Suppressor macrophage (primary cell): ENCODE measurements at places on chromosomes 2 and 18.

- peak; percentile 84 for DNase-seq
Observed at GRCh38 chr2:207167099-207167923, 1.6 kb upstream of the KLF7 start.

GRCh38 chr18:75141166-75141565 is 67.8 kb downstream of the PTGR3 start:
- DNase-seq: no peak

GRCh38 chr2:235675678-235676535 is 182.1 kb downstream of the AGAP1 start:
- DNase-seq: no peak

DNA sequence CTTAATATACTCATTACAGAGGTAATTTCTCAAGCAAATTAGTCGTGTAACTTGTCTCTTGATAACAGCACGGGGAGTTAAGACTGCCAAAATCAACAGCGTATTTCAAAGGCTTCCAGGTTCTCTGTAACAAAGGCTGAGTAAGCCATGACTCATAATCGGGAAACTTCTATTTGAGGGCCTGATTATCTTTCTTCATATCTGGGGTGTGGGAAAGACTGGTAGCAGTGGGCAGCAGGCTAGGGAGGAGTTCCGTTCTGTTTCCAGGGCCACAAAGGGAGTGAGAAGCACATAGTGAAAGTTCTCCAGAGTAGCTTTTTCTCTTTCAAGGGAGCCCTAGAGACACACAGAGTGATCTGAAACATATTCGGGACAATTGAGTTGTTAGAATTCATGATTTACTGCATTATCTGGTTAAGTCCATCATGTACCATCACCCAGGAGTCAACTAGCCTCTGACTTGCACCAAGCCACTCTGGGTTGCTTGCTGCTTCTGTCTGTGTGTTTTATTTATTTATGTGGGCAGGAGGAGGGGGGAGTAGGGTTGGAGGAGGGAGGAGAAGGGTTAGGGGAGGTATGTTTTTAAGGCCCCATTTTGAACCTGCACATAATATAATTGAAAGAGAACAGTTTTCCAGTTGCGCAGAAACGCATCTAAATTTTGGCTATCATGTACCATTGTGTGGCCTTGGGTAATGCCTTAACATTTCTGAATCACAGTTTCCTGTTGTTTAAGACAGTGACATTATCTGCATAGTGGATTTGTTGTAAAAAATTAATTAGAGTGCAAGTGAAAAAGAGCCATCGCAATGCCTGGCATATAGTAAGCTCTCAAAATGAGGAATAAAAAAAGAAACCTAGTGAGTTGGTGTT is 80.5 kb upstream of the ITPRID2 start:
- DNase-seq: peak; percentile 77

DNA sequence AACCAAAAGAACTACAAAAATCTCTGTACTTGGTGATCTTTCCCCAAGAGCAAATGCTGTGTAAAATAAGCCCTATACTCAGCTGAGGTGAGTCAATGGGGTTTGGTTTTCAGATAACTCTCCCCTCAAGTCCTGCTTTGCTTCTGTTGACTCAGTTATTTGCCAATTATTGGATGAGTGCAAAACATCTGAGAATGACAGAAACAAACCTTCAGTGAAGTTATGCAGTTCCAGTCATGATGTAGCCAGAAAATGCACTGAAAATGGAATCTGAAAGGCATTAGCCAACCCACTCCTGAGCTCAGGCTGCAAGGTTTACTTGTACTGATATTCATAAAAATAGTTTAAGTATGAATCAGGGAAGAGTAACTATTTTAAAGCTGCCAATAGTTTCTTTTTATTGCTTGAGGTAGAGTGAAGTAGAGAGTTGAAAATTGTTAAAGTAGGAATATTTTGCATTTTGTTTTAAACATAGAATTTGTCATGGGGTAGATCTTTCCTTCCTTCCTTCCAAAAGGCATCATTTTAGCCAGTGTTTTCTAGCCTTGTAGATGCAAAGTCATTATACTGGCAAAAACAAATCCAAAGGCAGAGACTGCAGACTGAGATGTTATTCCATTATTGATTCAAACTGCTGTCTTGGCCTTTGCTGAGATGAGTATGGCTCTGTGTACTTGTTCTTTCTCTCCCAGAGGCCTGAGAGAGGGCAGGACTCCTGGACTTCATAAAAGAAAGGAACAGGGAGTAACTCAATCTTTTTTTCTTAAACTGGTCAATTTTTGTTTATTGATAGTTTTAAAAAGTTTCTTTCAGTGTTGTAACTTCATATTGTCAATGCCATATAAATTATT is 215.3 kb downstream of the RND3 start:
- DNase-seq: no peak

DNA sequence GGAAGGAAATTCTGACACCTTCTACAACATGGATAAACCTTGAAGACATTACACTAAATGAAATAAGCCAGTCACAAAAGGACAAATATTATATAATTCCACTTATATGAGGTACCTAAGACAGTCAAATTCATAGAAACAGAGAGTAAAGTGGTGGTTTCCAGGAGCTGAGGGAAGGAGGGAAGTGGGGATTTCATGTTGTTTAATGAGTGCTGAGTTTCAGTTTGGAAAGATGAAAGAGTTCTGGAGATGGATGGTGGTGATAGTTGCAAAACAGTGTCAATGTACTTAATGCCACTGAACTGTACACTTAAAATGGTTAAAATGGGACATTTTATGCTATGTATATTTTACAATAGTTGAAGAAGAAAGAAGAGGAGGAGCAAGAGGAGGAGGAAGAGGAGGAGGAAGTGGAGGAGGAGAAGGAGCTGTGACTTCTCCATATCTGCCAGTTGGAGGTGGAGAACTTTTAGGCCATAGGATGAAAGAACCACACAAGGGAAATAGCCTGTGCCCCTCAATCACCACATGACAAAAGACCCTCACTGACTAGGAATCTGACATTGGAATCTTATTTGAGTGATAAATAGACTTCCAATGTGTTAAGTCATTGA is 55.3 kb upstream of the LGALSL start:
- peak; percentile 40 for DNase-seq

DNA sequence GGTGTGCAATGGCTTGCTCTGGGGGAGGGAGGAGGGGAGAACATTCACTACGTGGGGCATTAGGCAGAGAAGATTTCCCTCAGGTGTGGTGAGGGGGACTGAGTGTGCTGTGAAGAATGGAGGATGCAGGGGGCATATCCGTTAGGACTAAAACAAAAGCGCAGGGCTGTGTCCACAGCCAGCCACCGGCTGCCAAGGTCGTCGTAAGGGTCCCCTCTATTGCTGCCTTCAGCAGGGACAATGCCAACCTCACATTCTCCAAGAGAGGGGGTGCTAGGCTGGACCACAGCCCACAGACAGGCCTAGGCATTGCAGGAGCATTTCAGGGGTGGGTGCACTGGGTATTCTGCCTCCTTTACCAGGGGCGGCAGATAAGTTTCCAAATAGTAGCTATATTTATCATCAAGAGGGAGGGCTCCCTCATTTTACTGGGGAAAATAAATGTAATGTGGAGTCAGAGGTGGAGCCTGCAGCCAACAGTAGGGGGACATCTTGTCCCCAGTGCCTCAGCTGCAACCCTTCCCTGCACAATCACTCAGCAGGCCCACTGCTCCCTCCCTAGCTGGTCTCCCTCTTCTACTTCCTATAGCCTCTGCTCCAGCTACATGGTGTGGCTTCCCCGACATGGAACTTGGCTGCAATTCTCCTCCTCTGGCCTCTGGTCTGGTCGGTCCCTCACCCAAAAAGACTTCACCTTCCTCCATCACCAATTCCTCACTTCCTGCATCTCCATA is 74.9 kb upstream of the OTOF start:
- no peak for DNase-seq

DNA sequence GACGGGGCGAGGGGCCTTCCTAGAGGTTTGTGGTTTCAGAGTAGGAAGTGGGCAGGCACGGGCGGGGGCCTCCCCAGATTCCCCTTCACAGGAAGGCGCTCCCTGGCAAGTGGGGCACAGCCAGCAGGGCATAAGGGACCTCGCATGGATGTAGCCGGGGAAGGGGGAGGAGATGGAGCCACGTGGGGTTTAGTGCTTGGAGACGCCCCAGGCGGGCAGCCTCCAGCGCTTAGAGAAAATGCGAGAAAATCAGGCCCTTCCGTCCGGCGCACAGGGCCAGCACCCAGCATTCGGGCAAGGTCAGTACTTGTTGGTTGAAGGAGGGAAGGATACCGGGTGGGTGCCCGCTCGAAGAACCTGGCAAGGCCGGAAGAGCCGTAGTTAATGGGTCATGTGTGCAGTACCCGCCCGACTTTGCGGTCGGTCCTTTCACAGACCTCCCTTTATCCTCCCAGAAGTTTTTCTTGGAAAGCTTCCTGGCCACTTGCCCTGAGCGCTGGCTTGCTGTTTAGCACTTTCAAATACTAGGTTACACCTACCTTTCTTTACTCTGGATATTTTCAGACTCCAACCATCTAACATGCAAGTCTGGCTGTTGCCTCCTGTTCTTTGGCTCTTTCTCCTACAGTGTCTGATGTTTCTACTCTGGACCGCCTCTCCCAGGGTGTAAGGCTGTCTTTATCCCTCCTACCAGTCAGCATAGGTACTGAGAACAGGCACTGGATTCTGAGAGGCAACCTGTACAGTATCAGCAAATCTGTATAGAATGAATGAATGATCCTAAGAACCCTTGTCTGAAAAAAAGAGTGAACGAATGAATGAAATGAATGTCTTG is 78.1 kb downstream of the CIB4 start:
- DNase-seq: no peak

- no peak for DNase-seq
Observed at GRCh38 chr2:86143926-86144685, 38.1 kb downstream of the PTCD3 start.

DNA sequence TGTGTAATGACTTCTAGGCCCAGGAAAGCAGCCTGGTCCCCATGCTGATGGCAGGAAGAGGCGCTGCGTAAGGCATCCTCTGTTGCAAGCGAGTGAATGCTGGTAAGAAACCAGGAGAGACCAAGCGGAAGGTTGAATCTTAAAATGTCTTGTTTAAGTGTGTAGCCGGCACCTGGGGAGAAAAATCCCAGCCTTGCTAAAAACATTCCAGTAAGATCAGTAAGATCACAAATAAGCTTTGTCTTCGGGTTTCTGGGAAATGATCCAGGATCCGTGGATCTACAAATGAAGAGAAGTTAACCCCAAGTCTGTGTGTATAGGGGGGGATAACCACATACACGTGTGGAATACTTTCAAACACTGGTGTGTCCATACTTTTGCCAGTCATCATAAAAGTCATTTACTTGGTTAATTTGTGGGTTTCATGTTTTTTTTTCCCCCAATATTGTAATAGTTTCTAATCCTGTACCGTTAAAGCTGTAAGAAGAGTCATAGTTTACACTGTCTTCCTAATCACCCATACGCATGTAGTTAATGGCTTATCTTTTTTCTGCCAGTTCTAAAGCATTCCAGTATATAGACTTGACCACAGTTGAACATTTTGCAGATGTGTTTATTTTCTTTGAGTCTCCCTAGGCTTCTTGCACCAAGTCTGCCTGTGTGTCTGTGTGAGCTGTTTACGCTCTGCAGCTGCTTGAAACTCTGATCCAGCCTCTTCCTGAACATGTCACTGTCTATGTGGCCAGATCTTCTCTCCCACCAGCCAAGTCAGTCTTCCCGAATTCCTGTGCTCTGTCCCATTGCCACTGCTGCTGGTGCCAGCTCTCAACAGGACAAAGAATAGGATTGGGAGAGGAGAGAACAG is 135.9 kb upstream of the ARL4C start:
- DNase-seq: no peak

GRCh38 chr2:230203110-230203676 is 16.6 kb downstream of the SP110 start:
- DNase-seq: no peak
